Tongue (tissue), 3 donors: ENCODE measurements at places on chromosomes 6 and 20. TPM values are rescaled to one million over a fixed set of nuclear protein-coding genes. Genes with fewer than 3 reads are reported as not detected.

DNA sequence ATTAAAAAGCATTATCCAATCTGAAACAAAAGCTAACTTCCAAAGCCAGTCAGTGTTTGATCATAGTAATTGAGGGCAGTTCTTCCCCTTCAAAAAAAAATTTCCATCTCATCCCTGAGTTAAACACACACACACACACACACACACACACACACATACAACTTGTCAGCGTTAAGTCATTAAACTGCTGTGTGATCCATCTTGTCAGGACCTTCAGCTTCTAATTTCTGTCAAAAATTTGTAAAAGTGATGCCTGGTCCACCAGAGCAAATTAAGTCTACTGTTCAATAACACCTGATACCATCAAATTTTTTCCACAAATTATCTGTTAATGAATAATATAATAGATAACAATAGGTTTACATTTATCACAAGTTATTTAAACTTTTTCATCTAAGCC is 198.7 kb downstream of the GPX5 start:
- DNase-seq = no peak

DNA sequence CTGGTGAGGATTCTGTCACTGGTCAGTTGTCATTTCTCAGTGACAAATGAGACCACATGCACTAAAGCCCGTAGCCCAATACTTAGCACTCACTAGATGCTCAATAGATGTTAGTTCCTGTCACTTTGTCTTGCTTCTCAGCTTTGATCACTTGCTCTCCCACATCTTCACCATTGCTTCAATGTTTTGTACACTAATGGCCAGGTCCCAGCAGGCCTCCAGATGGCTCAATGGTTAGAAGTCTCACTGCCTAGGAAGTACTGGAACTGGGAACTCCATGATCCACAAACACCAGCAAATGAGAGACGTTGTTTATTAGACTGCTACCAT is 502.8 kb upstream of the JARID2 start:
- DNase-seq = no peak

DNA sequence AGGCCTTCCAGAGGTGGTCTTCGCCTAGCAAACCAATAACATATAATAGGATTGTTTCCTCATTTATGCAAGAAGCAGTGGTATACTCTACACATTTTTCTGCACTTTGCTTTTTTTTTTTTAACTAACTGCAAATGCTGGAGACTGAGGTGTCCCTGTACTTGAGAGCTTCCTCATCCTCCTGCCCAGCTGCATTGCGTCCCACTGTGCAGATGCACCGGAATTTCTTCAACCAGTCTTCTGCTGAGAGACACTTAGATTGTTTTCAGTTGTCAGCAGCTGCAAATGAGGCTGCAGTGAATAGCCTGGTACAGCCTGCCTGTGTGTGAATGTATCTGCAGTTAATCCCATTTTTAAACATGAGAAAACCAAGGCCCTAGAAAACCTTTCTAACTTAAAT is 11.5 kb downstream of the FGD2 start:
- no peak for DNase-seq

The SERPINB6 gene
- total RNA-seq = 89.5 TPM

- peak; percentile 56 for DNase-seq
Observed at GRCh38 chr6:82270881-82271635, 23.5 kb upstream of the IBTK start.

DNA sequence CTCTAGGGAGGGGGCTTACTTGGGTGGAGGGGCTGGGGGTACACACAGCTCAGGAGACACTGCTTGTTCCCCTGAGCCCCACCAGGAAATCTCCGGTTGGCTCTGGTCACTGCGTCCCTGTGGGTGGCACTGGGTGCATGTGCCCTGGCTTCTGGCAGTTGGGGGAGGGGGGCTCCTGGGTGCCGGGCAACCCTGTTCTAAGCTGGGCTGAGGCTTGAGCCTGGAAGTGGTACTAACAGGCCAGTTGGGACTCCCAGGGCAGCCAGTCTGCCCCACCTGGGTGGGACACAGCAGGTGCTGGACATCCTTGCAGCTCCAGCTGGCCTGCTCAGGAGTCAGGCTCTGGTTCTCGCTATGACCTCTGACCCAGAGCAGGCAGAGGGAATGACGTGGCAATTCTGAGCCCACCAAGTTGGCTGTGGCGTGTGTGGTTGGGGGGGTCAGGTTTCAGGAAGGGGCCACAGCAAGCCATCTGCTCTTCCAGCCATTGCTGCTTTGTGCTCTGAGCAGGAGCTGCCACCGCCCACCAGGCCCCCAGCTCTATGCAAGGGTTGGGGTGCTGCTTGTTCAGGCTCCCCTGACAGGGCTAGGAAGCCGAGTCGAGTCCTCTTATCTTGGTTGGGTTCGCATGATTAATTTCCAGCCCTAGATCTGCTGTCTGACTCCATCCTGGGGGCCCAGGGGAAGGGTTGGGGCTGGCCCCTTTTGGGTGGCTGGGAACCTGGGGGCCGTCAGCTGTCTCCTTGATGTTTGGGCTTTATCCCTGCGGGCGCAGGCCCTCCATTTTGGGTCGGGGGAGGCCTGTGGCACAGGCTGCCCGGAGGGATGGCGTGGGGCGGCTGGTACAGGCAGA is 590 bp downstream of the C20orf204 start:
- no peak for DNase-seq

- no peak for DNase-seq
Observed at GRCh38 chr6:47581591-47581990, 104.0 kb downstream of the CD2AP start.

DNA sequence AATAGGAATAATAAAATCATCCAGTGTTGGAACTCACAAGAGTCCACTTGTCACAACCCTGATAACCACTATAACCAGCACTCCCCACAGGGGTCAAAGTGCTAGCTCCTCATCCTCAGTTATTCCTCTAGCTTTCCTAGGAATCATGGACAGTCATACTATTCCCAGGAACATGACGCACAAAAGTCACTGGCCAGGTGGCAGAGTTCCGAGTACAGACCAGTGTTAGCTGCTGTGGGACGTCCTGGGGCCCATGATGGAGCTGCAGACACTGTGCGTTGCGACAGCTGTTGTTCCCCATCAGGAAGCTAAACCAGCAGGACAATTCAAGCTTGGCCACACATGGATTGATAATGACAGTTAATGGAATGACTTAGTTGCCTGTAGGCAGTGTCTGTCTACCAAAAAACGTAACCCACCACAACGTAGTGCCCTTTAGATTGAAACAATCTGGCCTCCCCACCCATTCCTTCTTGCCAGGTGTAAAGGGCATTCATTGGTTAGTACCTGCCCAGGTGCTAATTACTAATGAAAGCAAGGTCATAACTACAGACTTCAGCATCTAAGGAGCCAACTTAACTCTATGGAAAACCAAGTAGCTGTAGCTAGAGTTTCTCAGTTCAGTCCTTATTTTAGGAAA is 17.4 kb downstream of the EZR start:
- peak; percentile 80 for DNase-seq

GRCh38 chr6:225121-225721 is 67.1 kb upstream of the DUSP22 start:
- no peak for DNase-seq
